Keratinocyte (primary cell): ENCODE measurements at places on chromosomes 1 and 21. TPM values are rescaled to one million over a fixed set of nuclear protein-coding genes. Genes with fewer than 3 reads are reported as not detected.
A peak's percentile ranks its signal among the peaks of the same experiment; 100 is the strongest.

SIM2 gene
- 0.03 to 0.05 TPM in 2 of 3 replicates, not detected in the other for polyA plus RNA-seq

FCN3 gene
- polyA plus RNA-seq = 0.08 TPM in 1 of 3 replicates, not detected in the others

PCAT6 gene
- 1.6 to 3.5 TPM (median 2.3 TPM) in 3 replicates for polyA plus RNA-seq

C1orf216 gene
- 10.0 to 10.4 TPM (median 10.1 TPM) in 3 replicates for polyA plus RNA-seq

SMCP gene
- polyA plus RNA-seq = 0.08 to 0.53 TPM in 2 of 3 replicates, not detected in the other

GBP4 gene
- polyA plus RNA-seq = 0.01 TPM in 1 of 3 replicates, not detected in the others

TMEM52 gene
- 0.10 to 0.35 TPM (median 0.10 TPM) in 3 replicates for polyA plus RNA-seq

- peaks cover 44% of the 10 kb centered on the region for H3K4me1 ChIP-seq
- no peak overlapping the region for H3K4me3 ChIP-seq
These were observed 13.9 kb upstream of the CAMK1G start for GRCh38 chr1:209569455-209570207.

DNA sequence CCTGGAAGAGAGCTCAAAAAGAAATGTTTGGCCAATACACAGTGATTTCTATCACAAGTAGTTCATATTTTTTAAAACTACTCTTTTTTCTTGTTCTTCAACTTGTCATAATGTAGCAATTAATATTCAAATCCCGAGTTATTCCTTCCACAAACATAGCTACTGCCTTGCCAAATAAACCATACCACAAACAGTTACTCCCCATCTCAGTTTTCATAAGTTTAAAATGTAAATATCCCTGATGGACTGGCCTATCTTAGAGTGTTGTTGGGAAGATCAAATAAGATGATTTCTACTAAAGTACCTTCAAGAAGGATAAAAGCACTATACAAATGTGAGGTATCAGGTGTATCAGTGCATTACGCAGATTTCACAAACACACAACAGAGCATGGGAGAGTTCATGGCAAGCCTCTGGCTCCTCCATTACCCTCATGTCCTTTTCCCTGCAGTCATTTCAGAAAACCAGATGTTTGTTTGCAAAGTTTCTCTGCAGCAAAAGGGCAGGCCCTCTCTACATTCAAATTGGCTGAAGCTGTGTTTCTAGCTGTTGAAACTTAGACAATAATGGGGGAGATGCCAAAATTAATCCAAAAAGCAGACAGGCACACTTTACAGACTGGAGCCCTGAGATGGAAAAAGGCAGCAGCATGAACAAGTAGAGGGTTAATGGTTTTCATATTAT, 16.1 kb downstream of the WLS start:
- H3K4me1 ChIP-seq = peaks cover 34% of the 10 kb centered on the region
- H3K27me3 ChIP-seq = no peaks in the 10 kb centered on the region
- no peak for DNase-seq

DNA sequence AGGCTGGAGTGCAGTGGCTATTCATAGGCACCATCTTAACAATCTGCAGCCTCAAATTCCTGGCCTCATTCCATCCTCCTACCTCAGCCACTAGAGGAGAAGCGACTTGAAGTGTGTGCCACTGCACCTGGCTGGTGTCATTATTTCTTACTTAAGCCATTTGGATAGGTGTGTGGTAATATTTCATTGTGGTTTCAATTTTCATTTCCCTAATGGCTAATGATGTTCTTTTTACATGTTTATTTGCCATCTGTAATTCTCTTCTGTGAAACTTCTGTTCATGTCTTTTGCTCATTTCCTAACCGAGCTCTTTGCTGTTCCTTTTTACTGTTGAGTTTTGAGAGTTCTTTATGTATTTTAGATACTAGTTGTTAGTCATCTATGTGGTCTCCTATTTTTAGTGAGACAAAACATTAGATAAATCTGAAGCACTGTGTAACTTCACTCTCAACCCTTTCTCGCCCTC, 66.8 kb downstream of the SLC27A3 start:
- no peak overlapping the region for H3K27ac ChIP-seq
- no peaks in the 10 kb centered on the region for H3K4me1 ChIP-seq
- H3K27me3 ChIP-seq = no peaks in the 10 kb centered on the region
- H3K4me3 ChIP-seq = no peak overlapping the region
- H3K36me3 ChIP-seq = no peaks in the 10 kb centered on the region

GRCh38 chr1:69649383-69649990, 81.8 kb downstream of the LRRC7 start:
- H3K27ac ChIP-seq = no peak overlapping the region
- no peak for DNase-seq
- H3K27me3 ChIP-seq = no peaks in the 10 kb centered on the region
- H3K4me1 ChIP-seq = peaks cover 3% of the 10 kb centered on the region

DNA sequence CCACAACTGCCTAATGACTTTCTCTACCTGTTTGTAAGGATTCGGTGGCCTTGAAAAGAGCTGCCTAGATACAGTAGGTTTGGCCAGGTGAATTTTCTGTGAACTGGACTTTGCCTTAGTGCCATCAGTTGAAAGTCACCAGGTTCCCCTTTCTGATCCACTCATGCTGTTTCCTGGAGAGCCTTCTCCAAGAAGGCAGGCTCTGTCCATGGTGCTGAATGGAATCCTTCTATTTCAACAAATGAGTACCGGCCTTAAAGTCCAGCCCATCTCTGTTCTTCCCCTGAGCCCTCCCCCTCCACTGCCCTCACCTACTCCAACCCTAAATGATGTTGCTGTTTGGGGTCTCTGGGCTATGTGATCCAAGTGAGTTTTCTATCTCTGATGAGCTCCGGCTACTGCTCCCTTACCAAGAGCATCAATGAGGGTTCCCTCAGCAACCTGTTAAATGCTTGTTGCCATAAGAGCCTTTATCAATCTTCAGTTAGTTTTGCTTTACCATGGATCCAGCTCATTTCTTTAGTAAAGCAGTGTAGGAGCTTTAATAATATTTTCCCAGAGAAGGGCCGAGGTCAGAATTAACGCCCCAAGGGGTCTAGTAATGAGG, 500.4 kb downstream of the PTPRU start:
- H3K27ac ChIP-seq = no peak overlapping the region
- H3K4me1 ChIP-seq = no peaks in the 10 kb centered on the region
- peak; percentile 26 for DNase-seq
- peaks cover 6% of the 10 kb centered on the region for H3K27me3 ChIP-seq
- H3K36me3 ChIP-seq = no peaks in the 10 kb centered on the region
- no peak overlapping the region for H3K4me3 ChIP-seq

GRCh38 chr1:84887261-84887934, 5.6 kb downstream of the LPAR3 start:
- no peaks in the 10 kb centered on the region for H3K27me3 ChIP-seq
- H3K4me3 ChIP-seq = peak overlapping the region; percentile 26
- DNase-seq = peak; percentile 77
- H3K27ac ChIP-seq = peak overlapping the region; percentile 87

GRCh38 chr1:35377555-35377954, 109.0 kb downstream of the ZMYM4 start:
- no peaks in the 10 kb centered on the region for H3K27me3 ChIP-seq
- H3K27ac ChIP-seq = peak overlapping the region; percentile 72
- no peaks in the 10 kb centered on the region for H3K36me3 ChIP-seq
- no peak overlapping the region for H3K4me3 ChIP-seq

DNA sequence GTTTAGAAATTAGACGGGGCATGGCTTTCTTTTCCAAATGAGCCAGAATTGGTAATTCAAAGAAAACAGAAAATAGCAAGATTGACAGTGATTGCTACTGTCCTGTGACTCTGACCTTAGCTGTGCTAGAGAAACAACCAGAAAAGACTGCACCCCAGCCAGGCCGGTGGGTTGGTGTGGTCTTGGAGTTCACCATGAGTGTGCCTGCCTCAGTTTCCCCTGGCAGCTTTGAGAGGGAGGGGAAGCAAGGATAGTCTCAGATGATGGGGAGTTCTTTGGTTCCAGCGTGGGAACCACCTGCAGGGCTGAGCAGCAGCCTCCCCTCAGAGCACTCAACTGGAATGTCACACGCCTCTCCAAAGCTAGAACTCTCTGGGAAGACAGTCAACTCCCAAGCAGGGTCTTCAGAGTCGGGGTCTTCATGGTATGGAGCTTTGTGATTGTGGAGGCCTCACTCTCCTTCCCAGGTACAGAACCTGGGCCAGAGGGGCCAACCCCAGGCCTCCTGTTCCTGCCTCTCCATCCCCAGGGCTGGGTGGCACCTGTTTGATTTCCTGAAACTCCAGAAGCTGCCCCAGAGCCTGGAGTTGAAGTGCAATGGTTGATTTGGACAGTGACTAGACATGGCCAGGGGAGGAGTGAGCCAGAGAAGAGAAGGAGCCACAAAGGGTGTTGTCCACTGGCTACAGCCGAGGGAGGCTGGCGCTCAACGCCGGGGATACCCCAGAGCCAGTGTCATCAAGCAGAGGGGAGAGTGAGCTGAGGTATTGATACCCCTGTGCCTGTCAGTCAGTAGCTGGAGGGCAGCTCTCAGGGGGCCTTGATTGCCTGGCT, 35.7 kb downstream of the SIM2 start:
- no peak for DNase-seq
- no peaks in the 10 kb centered on the region for H3K36me3 ChIP-seq
- H3K4me3 ChIP-seq = no peak overlapping the region

GRCh38 chr1:116916002-116916401, 6.3 kb downstream of the PTGFRN start:
- H3K27ac ChIP-seq = peak overlapping the region; percentile 89
- no peak for DNase-seq
- H3K27me3 ChIP-seq = no peaks in the 10 kb centered on the region
- H3K36me3 ChIP-seq = no peaks in the 10 kb centered on the region
- peaks cover 99% of the 10 kb centered on the region for H3K4me1 ChIP-seq

DNA sequence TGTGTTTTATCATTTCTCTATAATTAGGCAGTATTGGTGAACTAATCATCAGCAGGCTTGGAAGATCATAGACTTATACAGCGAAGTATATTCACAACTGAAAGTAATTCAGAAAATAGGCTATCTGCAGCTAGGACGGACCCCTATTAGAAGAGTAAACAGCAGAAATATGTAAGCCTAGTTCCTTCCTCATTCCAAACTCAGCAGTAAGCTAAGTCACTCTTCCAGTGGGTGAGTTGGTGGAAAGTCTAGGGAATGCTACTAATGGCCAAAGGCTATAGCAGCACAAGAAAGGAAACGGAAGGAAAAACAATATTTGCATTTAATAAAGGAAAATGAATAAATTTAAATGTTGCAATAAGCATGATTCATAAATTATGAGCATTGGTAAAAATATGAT, 918.1 kb upstream of the TMPRSS15 start:
- H3K27ac ChIP-seq = no peak overlapping the region
- no peaks in the 10 kb centered on the region for H3K27me3 ChIP-seq
- no peaks in the 10 kb centered on the region for H3K36me3 ChIP-seq
- H3K4me1 ChIP-seq = no peaks in the 10 kb centered on the region

DNA sequence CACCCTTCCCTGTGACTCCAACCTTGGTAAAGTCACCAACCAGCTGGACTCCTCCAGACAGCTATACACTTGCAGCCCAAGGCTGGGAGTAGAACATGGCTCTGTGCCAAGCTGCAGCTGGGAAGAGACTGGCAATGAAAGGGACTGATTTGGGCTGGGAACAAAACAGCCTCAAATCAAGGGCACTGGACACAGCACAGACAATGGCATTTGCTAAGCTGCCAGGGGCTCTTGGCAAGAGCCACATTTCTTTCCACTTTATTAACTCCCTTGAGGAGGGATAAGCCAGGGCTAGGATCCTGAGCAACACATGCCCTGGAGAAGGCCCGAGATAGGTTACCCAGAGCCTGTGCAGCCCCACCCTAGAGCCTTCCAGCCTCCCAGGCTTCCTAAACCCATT, 12.0 kb downstream of the SYT11 start:
- no peak overlapping the region for H3K4me3 ChIP-seq
- no peaks in the 10 kb centered on the region for H3K4me1 ChIP-seq
- no peak for DNase-seq
- peaks cover 3% of the 10 kb centered on the region for H3K27me3 ChIP-seq

- no peak overlapping the region for H3K4me3 ChIP-seq
- H3K4me1 ChIP-seq = no peaks in the 10 kb centered on the region
- H3K36me3 ChIP-seq = no peaks in the 10 kb centered on the region
These were observed 669.4 kb downstream of the SMYD3 start for GRCh38 chr1:245837718-245838117.

GRCh38 chr1:202160377-202160940, at the start of gene PTPN7:
Gene PTPN7, minus strand, starts transcription at chr1:202160602. Its CDS starts 1,200 bp downstream, at chr1:202159402.
- no peak within 1 kb of the TSS for H3K27ac ChIP-seq
- H3K4me3 ChIP-seq = no peak within 1 kb of the TSS
- no peaks in the 10 kb centered on the region for H3K4me1 ChIP-seq
- peaks cover 11% of the 10 kb centered on the region for H3K27me3 ChIP-seq

GRCh38 chr1:172704420-172705210, 45.7 kb downstream of the FASLG start:
- H3K27me3 ChIP-seq = no peaks in the 10 kb centered on the region
- H3K4me1 ChIP-seq = peaks cover 4% of the 10 kb centered on the region
- no peak for DNase-seq
- no peak overlapping the region for H3K27ac ChIP-seq

DNA sequence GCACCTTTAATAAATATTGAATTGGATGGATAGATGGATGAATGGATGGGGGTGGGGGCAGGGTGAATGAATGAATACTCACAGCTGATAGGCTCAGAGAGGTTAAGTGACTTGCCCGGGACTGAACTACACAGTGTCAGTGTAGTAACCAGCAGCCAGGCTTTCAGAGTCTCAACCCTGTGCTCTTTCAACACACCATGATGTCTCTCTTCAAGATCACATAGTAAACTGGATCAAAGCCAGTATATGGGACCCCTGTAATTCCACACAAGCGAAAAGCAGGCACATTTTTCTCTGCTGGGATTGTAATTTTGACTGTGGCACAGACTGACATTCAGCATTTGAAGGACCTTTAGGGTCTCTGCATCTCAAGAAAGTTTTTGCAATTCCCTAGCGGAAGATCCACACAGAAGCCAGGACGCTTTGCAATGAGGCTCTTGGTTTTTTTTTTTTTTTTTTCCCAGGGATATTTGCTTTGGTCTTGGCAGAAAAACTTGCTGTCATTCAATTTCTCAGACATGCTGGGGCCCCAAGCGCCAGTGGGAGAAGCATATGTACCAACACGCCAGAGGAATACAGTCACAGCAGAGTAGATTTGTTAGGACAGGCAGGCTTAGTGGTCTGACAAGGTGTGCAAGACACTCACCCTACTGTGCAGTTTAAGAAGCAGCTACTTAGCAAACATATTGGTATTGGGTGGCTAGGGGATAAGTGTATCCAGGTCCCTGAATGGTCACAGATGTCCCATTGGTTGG, 213.1 kb upstream of the CAMK1G start:
- DNase-seq = no peak
- peak overlapping the region; percentile 8 for H3K4me3 ChIP-seq
- no peaks in the 10 kb centered on the region for H3K36me3 ChIP-seq
- peak overlapping the region; percentile 82 for H3K27ac ChIP-seq

DNA sequence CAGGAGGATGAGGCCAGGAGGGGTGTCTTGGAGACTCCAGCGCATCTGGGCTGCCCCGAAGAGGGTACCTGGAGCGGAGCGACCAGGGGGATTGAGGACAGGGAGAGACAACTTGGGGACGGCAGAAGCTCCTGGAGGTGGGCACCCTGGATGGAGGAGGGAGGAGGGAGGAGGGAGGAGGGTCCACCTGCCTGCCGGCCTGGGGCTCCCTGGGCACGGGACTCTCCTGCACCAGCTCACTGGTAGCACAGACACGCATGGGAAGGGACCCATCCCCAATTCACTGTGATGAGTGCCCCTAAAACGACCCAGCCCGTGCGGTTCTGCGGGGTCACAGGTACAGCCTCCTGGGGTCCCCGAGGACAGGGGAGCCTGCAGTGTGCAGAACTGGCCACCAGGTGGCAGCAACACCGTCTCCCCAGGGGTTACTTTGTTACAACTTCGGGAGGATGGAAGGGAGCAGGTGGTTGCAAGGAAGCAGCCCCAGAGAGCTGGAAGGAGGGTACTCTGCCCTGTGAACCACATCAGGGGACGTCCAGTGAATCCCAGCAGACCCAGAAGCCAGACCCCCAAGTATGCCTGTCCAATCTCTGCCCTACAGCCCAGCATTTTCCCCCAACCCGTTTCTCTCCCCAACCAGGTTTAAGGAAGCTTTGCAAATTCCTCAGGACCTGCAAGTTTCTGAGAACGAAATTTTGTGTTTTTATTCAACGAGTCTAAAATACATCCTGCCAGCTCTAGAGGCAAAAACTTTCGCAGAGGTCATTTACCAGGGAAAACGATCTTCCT, 482.4 kb downstream of the NPHP4 start:
- H3K27ac ChIP-seq = no peak overlapping the region
- no peak overlapping the region for H3K4me3 ChIP-seq
- H3K4me1 ChIP-seq = no peaks in the 10 kb centered on the region
- H3K27me3 ChIP-seq = peaks cover 23% of the 10 kb centered on the region
